D721Med (cell line): ENCODE measurements at places on chromosomes 11 and 22.
A peak's percentile ranks its signal among the peaks of the same experiment; 100 is the strongest.

GRCh38 chr22:23565305-23565914 is 14.7 kb downstream of the IGLL1 start:
- peak; percentile 37 for DNase-seq

GRCh38 chr11:7612056-7612660 is 61.1 kb downstream of the CYB5R2 start:
- no peak for DNase-seq

GRCh38 chr11:66438504-66439466 is at the start of gene MRPL11:
TSS of gene MRPL11 (minus strand) at chr11:66438848. CDS start at chr11:66438754, 94 bp downstream.
- DNase-seq: peak; percentile 88

DNA sequence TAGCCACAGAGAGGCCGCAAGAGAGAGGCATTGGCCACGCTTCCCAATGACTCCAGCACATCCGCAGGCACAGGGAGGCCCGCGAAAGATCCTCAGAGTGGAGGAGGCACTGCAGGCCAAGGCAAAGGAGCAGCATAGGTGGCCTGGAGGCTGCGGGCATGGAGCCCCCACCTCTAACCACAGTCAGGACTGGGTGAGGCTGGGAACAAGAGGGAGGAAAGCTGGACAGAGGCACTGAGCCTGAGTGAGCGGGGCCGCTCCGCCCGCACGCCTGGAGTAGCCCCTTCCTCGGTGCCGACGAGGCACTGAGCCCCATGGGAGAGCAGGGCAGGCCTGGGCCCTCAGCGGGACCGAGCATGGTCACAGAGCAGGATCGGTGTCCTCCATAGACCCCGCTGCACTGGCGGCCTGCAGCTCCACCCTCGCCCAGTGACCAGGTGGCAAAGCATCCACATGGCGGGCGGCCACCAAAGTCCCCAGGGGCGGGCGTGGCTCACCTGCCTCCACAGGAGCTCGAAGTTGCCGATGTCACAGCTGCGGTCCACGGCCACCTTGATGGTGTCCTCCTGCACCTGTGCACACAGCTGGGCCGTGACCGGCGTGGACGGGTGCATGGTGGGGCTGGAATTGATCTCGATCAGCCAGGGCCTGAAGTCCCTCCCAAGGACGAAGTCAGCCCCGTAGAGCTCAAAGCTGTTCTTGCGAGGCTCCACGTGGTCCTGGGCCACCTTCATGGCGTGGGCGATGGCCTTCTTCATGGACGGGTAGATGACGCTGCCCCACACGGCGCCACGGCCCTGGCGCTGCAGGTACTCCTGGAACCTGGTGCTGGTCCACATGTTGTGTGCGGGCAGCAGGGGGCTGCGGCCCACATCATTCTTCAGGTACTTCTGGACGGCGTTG is 18.9 kb upstream of the IL17REL start:
- no peak for DNase-seq

GRCh38 chr11:117130879-117131278 is 13.2 kb upstream of the PAFAH1B2 start:
- DNase-seq: no peak
